AG09309 (cell line): ENCODE measurements at places on chromosomes 16 and 17.

DNA sequence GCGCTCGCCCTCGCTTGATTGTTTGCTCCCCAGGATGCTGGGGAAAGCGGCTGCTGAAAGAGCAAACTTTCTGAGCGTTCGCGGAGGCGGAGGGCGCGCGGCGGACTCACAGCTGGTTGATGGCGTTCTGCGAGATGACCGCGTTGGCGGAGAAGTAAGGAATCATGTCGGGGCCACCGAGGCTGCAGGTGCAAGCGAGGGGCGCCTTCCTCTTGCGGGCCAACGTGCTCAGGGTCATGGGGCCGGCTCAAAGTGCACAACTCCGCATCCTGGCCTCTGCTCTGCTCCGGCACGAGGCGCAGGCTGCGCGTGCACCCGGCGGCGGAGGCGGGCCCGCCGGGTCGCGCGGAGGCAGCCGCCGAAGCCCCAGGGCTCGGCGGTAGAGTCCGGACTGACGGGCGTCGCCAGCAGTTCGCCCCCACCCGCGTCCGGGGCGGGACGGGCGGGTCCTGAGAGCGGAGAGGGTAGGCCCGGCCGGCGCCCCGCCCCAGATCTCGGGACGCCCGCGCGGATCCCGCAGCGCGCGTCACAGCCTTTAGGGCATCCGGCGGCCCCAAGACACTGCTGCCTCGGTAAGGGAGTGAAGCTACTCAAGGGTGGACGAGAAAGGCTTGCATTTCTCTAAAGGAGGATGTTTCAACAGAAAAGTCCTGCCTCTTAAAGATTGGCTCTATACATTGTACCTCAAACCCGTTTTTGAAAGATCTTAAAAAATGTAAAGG, 138.5 kb upstream of the CORO6 start:
- no peak for DNase-seq

- no peak for DNase-seq
Measured at GRCh38 chr17:36511216-36511615, 23.5 kb downstream of the MYO19 start.

- DNase-seq: no peak
Measured at GRCh38 chr16:25568991-25569390, 122.8 kb upstream of the HS3ST4 start.

GRCh38 chr17:33986566-33986965, 268.5 kb upstream of the CCL2 start:
- no peak for DNase-seq

DNA sequence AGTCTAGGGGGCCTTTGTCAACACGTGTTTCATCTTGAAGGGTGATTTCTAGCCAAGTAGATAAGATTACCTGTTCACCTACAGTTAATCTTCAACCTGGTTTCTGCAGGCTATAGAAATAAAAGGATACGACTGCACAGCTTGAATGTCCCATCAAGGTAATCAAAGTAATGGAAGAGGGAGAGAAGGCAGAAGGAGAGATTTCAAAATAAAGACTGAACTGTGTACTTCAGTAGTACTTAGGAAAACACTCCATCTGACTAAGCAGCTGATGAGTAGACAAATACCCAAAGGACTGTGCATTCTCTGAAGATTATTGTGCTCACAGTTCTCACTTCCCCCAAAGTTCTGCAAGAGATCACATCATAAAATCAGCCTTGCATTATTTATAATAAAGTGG, 5.8 kb upstream of the RFFL start:
- no peak for DNase-seq

DNA sequence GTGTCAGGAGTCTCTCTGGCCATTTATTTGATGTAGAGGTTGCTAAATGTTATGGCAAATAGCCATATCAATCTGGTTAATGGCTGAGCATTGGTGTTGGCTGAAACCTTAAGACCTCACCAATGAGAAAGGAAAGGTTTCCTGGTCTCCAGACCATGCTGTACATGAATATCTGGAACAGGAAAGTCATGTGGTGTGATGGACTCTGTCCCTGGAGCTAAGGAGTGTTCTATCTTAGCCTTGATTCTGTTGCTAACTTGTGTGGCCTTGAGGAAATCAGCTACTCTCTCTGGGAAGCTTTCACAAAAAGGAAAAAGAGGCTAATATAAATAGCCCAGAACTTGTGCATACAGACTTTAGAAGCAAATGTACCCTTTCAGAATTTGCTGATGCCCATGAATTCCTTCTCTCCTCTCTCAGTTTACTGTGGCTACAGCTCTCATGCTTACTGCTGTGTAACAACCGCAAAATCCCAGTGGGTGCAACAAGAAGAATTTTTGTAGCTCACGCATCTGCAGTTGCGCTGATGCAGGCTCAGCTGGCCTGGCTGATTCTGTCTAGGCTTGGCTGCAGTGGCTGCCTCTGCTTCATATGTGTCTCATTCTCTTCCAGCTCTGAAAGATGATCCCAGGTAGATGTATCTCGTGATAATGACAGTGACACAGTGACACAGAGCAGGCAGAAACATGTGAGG, 287.5 kb downstream of the NPIPA8 start:
- no peak for DNase-seq

DNA sequence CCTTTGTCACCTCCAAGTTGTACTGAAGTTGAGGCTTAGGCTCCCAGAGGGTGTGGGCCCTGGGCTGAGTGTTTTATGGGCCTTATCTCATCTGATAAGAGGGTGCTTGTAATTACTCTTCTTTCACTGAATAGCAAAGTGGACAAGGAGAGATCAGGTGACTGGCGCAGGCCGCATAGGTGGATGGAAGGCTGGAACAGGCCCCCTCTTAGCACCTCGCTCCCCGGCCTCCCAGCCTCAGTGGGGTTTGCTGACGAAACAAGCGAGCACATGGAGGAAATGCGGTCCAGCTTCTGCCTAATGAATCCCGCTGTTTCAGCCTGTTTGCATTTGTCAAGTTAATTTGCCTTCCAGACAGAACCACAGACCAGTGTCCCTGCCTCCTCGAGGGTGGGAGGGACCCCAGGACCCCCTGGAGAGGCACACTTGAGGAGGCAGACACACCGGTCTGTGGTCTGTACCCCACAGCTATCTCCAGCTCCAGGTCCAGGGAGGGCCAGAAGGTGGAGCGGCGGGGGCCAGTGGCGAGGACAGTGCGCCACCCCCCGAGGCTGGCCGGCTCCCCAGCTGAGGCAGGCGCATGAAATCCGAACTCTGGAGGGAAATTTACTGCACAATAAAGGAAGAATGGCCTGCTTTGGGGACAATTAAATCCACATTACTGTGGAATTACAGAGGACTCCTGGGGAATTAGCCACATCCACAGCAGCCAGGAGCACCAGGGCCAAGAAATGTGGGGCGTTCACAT, 123.4 kb downstream of the NTN1 start:
- DNase-seq: no peak

DNA sequence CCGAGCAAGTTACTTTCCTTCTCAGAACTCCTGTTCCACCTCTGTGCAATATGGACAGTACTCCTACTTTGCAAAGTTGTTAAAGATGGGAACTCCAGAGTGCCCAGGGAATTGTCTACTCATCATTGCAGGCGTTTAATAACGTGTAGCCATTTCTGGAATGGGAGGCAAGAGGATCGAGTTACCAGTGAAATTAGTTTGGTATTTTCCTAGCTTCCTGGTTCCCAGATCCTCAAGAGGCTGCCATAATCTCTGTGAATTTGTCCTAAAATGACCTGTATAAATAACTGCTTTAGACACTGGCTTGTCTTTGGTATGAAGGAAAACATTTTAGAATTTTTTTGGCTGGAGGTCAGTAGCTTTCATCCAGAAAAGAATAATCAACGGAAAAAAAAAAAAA, 27.7 kb downstream of the WWOX start:
- peak; percentile 7 for DNase-seq

DNA sequence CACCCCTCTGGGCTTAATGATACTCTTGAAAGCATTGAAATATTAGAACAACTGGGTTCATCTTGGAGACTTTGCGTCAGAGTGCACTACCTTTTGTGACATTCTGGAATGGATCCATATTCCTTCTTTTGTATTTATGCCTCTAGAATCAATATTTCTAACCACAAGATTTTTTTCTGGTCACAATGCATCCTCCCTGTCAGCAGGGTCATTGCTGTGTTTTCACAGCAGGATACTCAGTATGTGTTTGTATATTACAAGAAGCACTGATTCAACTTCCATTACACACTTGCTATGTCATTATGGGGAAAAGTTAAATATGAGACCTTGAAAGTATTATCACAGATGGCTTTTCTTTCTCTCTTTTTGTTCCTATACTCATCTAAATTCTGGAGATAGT, 370.0 kb downstream of the HS3ST3B1 start:
- DNase-seq: no peak

- no peak for DNase-seq
Measured at GRCh38 chr16:56616608-56617211, 8.3 kb downstream of the MT2A start.

- DNase-seq: no peak
Measured at GRCh38 chr17:50381920-50382319, 8.9 kb downstream of the EME1 start.

GRCh38 chr16:67087291-67087690, 22.4 kb upstream of the PHAF1 start:
- no peak for DNase-seq

GRCh38 chr17:28041844-28042656, 427 bp upstream of the NLK start:
- DNase-seq: no peak

- no peak for DNase-seq
Measured at GRCh38 chr16:54938212-54939028, 7.8 kb downstream of the IRX5 start.

DNA sequence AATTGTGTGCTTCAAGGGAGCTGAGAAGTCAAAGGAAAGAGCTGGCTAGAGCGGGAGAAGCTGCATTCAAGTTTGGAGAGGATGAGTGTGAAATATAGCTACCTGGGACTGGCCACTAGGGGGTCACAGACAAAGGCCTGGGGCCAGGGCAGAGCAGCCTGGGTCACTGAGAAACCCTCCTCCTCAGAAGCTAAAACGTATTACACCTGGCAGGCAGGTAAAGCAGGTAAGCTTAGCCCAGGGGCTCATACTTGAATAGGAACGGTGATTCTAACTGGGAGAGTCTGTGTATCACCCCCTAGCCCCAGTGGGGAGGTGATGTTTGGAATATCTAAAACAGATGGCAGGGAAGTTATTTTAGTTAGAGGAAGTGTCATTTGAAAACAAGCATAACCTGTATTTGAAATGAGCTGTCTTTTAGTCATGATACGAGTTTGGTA, 6.8 kb downstream of the KRT37 start:
- DNase-seq: no peak

DNA sequence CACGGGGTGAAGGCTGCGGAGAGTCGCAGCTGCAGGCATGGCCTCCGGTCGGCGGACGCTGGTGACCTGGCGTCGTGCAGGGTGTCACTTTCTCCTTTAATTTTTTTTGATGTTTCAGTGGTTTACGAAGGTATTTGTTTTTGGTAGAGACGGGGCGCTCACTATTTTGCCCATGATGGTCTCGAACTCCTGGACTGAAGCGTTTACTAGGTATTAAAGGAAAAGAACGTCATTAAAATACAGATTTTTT, 17.1 kb downstream of the ZNF213 start:
- DNase-seq: no peak

- DNase-seq: peak; percentile 55
Measured at GRCh38 chr16:81997738-81998137, 13.5 kb downstream of the SDR42E1 start.

GRCh38 chr17:39380144-39380543, 21.3 kb downstream of the FBXL20 start:
- no peak for DNase-seq

GRCh38 chr16:20107083-20107482, 33.4 kb upstream of the GPR139 start:
- no peak for DNase-seq

DNA sequence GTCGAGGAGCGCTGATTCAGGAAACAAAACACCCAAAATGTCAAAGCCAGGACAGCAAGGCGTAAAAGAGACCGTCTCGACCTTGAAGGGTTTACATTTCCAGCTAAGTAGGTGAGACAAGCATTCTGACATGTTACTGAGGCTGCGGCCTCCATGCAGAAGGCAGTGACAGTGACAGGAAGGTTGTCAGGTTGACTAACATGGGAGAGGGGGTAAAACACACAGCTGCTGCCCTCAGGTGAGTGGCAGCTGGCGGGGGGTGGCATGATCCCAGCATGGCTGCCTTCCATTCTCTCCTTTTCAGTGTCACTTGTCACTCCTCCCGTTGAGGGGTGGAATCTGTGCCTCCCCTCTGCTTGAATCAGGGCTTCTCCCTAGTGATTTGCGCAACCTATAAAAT, 31.9 kb upstream of the CRHR1 start:
- no peak for DNase-seq

DNA sequence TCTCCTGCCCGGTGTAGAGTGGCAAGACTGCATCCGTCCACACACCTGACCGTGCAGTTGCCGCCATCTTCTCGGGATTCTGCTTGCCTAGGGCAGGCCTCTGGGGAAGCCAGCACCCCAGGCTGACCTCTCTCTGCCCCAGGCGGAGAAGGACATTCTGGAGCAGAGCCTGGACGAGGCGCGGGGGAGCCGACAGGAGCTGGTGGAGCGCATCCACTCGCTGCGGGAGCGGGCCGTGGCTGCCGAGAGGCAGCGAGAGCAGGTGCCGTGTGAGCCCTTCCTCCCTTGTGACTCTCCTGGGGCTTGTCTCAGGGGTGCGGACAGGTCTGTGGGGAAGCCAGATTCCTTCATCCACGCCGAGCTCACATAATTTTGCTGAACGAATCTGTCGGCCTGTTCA, 19.8 kb downstream of the CARD14 start:
- DNase-seq: no peak

GRCh38 chr16:81463296-81463890, 18.8 kb downstream of the CMIP start:
- DNase-seq: no peak

- DNase-seq: no peak
Measured at GRCh38 chr16:5845046-5845445, 747.5 kb upstream of the EEF2KMT start.

- DNase-seq: no peak
Measured at GRCh38 chr16:14500791-14501190, 129.3 kb downstream of the PARN start.

DNA sequence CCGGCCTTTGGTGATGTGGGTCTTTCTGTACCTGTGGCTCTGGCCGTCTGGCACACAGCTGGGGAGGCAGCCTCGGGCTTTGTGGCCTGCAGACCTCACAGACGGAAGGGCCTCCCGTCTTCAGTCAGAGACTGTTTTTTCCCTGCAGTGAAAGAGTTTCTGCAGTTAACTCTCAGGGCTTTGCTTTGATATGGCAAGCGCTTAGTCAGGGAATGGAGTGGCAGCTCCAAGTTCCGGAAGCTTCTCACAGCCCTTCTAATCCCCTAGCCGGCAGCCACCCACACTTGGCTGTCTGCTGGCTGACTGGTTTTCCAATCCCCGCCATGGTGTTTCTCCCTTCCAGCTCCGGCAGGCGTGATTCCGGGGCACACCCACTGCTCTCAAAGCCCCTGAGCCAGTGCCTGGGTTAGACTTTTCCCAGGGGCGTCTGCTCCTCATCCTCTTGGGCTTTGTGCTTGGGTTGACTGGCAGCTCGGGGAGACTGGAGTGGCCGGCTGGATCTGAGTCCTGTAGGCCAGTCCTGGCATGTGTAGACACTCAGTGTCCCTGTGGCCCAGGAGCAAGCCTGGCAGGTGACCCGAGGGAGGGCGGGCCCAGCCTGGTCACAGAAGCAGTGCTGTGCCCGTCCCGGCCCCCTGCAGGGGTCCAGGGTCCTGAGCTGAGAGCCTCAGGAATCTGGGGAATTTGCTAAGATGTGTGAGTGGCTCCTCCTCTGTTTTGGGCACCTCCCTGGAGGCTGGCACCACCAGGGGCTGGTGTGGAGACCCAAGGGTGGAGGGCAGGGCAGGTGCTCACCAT, 29.9 kb downstream of the BAIAP2 start:
- peak; percentile 63 for DNase-seq
